Fibroblast of villous mesenchyme (primary cell): ENCODE measurements at places on chromosomes 11 and 22. TPM values are rescaled to one million over a fixed set of nuclear protein-coding genes. Genes with fewer than 3 reads are reported as not detected.

- DNase-seq = no peak
These were observed 66.7 kb upstream of the CSNK2A3 start for GRCh38 chr11:11419747-11420146.

DNA sequence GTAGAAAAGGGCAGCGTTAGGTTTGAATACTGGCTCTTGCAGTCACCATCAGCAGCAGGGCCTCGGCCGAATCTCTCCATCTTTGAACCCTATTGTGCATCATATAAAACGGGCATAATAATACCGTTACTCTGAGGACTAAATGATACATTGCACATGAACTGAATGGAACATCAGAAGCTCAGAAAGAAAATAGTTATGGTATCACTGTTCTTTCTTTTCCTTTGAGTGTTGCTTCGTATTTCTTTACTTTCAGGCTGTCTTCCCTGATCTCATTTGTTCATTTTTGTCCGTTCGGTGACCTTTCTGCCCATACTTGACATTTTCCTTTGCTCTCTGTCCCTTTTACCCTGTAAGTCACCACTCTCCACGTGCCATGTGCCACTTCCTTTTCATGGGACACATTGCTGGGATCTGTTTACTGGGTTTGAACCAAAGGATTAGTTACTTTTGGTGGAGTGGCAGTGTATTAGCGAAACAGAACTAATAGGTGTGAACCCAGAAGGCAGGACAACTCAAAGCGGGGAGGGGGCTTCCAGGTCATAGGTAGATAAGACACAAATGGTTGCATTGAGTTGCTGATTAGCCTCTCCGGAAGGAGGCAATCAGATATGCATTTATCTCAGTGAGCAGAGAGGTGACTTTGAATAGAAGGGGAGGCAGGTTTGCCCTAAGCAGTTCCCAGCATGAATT is 717 bp upstream of the ZNF202 start:
- no peak for DNase-seq

Gene NLRP14
- total RNA-seq = under 0.01 and 0.32 TPM in 2 replicates

DNA sequence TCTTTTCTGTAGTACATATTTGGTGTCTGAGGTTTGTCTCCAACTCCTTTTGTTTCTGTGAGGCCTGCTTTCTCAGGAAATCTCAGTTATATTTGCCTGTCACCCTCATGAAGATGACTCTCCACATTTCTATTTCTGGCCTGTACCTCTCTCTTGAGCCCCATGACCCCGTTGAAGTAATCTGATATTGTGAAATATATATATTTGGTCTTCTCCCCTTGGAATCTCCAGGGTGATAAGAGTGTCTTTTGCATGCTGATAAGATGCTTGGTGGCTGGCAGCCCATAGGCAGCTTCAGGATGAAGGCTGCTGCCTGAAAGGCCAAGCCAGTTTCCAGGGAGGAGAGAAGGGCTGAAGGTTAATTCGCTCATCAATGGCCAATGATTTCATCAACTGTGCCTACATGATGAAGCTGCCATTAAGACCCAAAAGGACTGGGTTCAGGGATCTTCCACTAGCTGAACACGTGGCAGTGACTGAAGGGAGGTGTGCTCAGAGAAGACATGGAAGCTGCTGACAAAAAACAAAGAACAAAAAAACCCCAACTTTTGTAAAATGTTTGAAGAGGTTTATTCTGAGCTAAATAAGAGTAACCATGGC is 67.4 kb downstream of the MICAL2 start:
- peak; percentile 63 for DNase-seq

DNA sequence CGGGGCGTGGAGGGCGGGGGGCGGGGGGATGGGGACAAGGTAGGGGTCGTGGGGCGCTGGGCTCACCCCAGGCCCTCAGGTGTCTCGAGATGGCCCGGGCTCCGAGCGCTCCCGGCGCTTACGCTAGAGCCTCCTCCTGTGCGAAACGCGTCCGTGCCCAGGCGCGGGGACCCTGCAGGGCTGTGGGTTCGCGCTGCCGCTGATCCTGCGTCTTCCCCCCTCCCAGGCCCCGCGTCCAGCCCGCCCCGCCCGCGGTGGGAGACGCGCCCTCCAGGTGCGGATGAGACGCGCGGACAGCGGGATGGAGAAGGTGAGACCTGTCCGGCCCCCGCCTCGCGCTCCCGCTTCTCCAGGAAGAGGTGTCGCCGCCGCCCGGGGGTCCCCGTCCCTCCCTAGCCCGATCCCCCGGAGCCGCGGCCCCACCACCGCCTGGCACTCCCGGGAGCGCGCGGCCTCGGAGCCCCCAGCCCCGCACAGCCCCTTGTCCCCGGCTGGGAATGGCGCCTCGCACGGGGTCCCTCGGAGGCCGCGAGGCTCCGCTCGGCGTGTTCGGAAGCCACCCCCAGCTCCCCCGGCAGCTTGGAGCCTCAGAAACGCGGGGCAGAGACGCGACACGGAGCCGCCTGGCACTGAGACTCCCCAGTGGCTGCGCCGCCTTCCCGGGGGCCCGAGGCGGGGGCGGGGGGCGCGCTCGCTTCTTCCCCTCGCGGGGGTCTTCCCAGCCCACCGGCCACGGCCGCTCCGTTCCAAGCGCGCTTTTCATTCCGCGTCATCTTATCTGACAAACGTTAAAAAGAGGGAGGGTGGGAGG is 27.6 kb upstream of the TOLLIP start:
- DNase-seq = no peak
